ENCODE measurements at places on chromosomes 5 and 9. TPM values are rescaled to one million over a fixed set of nuclear protein-coding genes. Genes with fewer than 3 reads are reported as not detected.

RAPGEF6 gene
- total RNA-seq: 12.1 TPM

TAF11L10 gene
- not detected for total RNA-seq

IFNB1 gene
- total RNA-seq: not detected

HRH2 gene
- total RNA-seq: 0.38 TPM

ITGA2 gene
- 0.79 TPM for total RNA-seq

SPATA31A7 gene
- not detected for total RNA-seq

LCP2 gene
- not detected for total RNA-seq

DOLPP1 gene
- 22.5 TPM for total RNA-seq

LRRC19 gene
- total RNA-seq: not detected

CNTNAP3B gene
- total RNA-seq: 9.5 TPM

DNA sequence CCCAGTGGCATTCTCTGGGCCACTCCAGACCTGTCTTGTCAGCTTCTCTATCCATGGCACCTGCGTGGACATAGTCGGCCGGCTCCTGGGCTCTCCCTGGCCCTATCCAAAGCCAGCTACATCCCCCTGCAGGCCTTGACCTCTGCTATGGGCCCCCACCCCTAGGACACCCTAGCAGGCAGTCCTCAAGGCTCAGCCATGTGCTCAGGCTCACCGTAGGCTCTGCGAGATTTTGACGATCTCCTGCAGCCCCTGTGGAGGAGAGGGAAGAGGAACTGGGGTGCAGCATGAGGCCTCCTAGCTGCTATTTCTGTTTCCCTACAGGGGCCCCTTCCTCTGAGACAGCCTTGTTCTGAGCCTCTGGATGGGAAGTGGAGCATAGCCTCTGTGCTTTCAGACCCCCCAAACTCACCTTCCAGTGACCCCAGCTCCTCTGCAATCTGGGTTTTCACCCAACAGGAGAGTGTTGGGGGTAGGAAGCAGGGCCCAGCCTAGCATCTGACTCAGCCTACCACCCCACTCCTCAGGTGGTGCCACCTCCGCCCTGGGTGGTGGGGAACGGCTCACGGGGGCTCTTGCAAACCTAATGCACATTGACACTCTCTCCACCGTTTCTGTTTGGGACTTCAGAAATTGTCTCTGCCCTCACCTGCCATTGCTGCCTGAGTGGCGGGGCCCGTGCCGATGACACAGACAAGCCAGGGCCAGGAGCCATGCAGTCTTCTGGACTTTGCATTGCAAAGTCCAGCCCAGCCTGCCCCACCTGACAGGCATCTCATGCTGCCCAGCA is 36.7 kb downstream of the HRH2 start:
- no peaks in the 10 kb centered on the region for H3K36me3 ChIP-seq
- H3K27me3 ChIP-seq: peaks cover 10% of the 10 kb centered on the region
- H3K4me1 ChIP-seq: no peaks in the 10 kb centered on the region

GRCh38 chr9:8564960-8565359 is 765.4 kb upstream of the DMAC1 start:
- H3K4me1 ChIP-seq: peaks cover 5% of the 10 kb centered on the region
- H3K36me3 ChIP-seq: no peaks in the 10 kb centered on the region
- no peak overlapping the region for H3K27ac ChIP-seq

DNA sequence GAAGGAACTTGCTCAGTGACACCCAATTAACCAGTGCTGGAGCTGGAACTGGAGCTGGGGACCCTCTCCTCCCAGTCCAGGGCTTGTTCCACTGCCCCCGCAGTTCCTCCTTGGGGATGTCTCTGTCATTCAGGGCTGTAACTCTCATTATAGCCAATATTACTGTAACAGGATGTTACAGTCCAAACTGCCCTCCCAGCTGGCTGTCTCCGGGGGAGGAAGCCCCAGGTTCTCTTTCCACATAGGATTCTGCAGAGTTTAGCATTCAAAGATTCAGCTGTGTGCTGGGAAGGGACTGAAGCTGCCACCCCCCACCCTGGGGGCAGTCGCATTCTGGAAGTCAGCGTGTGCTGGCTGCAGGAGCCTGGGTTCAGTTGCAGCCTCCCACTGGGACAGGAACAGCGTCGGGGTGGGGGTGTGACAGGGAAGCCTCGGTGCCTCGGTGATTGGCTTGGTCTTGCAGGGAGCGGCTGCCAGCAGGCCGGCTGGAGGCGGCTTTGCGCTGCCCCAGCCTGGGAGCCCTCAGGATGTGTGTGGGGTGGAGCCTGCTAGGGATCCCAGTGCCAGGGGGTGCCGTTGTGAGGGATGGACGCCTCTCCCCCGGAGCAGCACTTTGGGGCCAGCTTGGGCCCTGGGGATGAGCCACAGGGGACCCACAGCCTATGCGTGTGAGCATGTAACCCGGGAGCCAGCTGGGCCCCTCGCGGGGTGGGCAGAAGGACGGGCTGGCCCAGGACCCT is 101.1 kb downstream of the RGS3 start:
- peak overlapping the region; percentile 82 for H3K4me3 ChIP-seq
- peak overlapping the region; percentile 96 for H3K27ac ChIP-seq
- DNase-seq: no peak
- H3K27me3 ChIP-seq: no peaks in the 10 kb centered on the region

DNA sequence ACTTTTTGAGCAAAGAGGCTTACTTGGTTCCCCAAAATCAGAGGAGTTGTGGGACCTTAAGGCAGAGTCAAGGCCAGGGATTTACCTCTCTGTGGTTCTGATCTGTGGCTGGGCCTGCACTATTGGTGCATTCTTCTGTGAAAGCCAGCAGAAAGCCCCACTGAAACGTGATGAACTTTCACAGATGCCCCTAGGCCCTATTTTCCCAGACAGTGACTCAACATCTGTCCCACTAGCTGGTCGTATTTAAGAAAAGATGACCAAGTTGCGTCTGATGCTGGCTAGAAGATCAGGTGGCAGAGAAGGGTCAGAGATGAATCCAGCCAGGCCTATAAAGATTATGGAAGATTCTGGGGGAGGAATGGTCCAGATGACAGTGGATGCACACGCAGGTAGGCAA is 153.1 kb downstream of the ACTL7B start:
- no peak overlapping the region for H3K27ac ChIP-seq
- H3K4me1 ChIP-seq: peaks cover 6% of the 10 kb centered on the region
- peaks cover 2% of the 10 kb centered on the region for H3K36me3 ChIP-seq
- H3K4me3 ChIP-seq: no peak overlapping the region

DNA sequence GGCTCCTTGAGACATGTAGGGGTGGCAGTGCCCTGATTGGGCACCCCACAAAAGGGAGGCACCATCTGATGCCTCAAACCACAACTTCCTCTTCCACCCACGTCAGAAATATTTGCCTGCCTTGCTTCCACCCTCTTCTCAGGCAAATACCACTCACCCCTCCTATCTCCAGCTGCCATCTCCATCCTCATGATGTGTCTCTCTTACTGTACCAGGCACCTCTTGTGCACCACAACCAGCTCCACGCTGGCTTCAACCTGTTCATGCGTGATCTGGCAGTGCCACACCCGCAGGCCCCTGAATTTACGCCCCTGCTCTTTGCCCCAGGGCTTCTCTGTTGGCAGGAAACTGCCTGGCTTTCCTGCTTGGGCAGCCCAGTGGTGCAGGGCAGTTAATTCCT is 87.8 kb upstream of the HSPA9 start:
- H3K36me3 ChIP-seq: no peaks in the 10 kb centered on the region
- H3K4me1 ChIP-seq: peaks cover 4% of the 10 kb centered on the region
- H3K4me3 ChIP-seq: no peak overlapping the region
- no peak overlapping the region for H3K27ac ChIP-seq
- DNase-seq: no peak

GRCh38 chr5:141843156-141843927 is 34.9 kb downstream of the PCDH1 start:
- H3K36me3 ChIP-seq: no peaks in the 10 kb centered on the region
- H3K4me1 ChIP-seq: peaks cover 78% of the 10 kb centered on the region
- H3K27ac ChIP-seq: peak overlapping the region; percentile 87
- no peak overlapping the region for H3K4me3 ChIP-seq
- H3K27me3 ChIP-seq: no peaks in the 10 kb centered on the region

DNA sequence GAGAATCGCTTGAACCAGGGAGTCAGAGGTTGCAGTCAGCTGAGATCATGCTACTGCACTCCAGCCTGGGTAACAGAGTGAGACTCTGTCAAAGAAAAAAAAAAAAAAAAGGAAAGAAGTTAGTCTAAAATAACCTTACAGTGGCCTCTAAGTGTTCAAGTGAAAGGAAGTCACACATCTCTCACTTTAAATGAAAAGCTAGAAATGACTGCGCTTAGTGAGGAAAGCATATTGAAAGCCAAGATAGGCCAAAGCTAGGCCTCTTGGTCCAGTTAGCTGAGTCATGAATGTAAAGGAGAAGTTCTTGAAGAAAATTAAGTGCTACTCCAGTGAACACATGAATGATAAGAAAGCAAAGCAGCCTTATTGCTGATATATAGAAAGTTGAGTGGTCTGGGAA is 38.1 kb downstream of the ITGA1 start:
- H3K27me3 ChIP-seq: no peaks in the 10 kb centered on the region
- no peak overlapping the region for H3K4me3 ChIP-seq
- peak overlapping the region; percentile 27 for H3K27ac ChIP-seq
- DNase-seq: no peak
- peaks cover 18% of the 10 kb centered on the region for H3K36me3 ChIP-seq

DNA sequence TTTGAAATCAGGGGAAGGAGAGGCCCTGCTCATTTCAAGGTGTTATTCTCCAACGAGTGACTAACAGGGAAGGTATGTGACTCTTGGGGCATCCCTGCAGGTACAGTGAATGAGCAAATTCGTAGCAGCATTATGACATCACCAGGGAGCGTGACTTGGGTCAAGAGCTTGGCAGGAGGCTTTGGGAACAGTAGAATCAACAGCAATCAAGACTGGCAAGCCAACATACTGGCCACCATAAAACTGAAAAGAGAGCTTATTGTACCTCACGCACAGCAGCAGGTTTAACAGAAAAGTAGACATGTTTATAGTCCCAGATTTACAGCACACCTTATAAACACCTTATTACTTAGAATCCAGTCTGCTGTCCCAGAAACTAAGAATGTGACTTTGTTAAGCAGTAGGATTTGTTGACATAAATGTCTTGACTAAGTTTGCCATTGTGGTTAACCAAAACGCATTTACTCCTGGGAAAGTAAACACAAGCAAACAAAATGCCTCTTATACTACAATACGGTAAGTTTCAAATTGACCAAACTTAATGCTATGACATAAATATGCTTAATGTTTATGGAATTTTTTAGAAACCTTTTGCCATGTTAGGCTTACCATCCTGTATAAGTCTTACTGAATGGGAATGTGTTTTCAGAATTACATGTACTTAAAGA is 297.8 kb downstream of the NPR3 start:
- peaks cover 22% of the 10 kb centered on the region for H3K4me1 ChIP-seq
- DNase-seq: no peak
- no peaks in the 10 kb centered on the region for H3K27me3 ChIP-seq
- peaks cover 4% of the 10 kb centered on the region for H3K36me3 ChIP-seq
- no peak overlapping the region for H3K4me3 ChIP-seq

- H3K4me1 ChIP-seq: peaks cover 47% of the 10 kb centered on the region
- no peak overlapping the region for H3K27ac ChIP-seq
- H3K4me3 ChIP-seq: no peak overlapping the region
Observed at GRCh38 chr9:94677929-94678328, 38.6 kb upstream of the FBP1 start.

GRCh38 chr5:77773734-77774280 is 2.3 kb downstream of the TBCA start:
- H3K4me3 ChIP-seq: peak overlapping the region; percentile 7
- no peaks in the 10 kb centered on the region for H3K27me3 ChIP-seq
- H3K36me3 ChIP-seq: peaks cover 11% of the 10 kb centered on the region
- peaks cover 48% of the 10 kb centered on the region for H3K4me1 ChIP-seq
- H3K27ac ChIP-seq: no peak overlapping the region

DNA sequence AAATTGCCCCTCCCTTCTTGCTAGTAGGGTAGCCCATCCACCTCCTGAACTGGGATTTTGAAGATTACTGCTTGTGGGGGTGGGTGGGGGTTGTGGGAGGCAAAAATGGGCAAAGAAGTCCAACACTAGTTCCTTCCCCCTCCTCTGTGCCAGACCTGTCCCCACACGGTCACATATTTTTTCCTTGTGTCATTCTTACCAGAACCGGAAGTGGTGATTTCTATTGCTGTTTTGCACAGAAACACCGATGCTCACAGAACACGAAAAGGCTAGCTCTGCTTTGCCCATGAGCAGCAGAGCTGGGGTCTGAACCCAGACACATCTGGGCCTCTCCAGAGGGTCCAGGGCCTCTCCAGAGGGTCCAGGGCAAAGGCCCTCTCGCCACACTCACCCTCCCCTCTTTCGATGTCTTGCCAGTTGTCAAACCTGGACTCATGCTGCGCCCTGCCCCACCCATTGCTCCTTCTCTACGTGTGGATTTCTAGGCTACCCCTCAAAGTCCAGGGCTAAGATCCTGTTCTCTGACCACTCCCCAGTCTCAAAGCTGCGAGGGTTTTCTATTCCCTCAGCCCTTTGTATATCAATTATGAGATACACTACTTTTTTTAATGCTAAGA is 264.4 kb upstream of the MSX2 start:
- no peak overlapping the region for H3K27ac ChIP-seq

DNA sequence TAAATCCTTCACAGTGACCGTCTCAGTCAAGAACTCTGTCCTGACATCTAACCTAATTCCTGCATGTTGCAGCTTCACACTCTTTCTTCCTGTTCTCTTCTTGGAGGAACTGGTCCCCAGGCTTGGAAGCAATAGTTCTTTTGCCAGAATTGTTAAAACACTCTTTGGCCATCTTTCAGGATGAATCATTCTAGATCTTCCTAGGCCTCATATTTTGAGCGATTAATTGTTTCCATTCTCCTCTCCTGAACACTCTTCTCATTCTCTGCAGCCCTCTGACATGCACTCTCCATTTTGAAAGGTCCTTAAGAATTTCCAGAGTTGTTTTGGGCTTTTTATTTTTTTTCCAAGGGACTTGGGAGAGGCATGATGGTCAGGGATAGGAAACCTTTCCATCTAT is 85.8 kb downstream of the FAM114A2 start:
- peaks cover 2% of the 10 kb centered on the region for H3K36me3 ChIP-seq
- no peak overlapping the region for H3K27ac ChIP-seq
- H3K4me1 ChIP-seq: peaks cover 9% of the 10 kb centered on the region

- H3K27me3 ChIP-seq: no peaks in the 10 kb centered on the region
- DNase-seq: no peak
- H3K4me3 ChIP-seq: no peak overlapping the region
- no peaks in the 10 kb centered on the region for H3K36me3 ChIP-seq
Observed at GRCh38 chr5:17113174-17113958, 104.1 kb upstream of the BASP1 start.

- no peak overlapping the region for H3K27ac ChIP-seq
- no peaks in the 10 kb centered on the region for H3K36me3 ChIP-seq
- DNase-seq: no peak
- H3K27me3 ChIP-seq: peaks cover 3% of the 10 kb centered on the region
- no peak overlapping the region for H3K4me3 ChIP-seq
- no peaks in the 10 kb centered on the region for H3K4me1 ChIP-seq
Observed at GRCh38 chr9:117466111-117466510, 51.3 kb upstream of the ASTN2 start.

GRCh38 chr9:4799033-4799430 is 6.3 kb downstream of the RCL1 start:
- DNase-seq: no peak
- no peak overlapping the region for H3K27ac ChIP-seq
- H3K4me3 ChIP-seq: no peak overlapping the region
- H3K27me3 ChIP-seq: no peaks in the 10 kb centered on the region
